ENCODE measurements at places on chromosomes 6 and 20.
A peak's percentile ranks its signal among the peaks of the same experiment; 100 is the strongest.

DNA sequence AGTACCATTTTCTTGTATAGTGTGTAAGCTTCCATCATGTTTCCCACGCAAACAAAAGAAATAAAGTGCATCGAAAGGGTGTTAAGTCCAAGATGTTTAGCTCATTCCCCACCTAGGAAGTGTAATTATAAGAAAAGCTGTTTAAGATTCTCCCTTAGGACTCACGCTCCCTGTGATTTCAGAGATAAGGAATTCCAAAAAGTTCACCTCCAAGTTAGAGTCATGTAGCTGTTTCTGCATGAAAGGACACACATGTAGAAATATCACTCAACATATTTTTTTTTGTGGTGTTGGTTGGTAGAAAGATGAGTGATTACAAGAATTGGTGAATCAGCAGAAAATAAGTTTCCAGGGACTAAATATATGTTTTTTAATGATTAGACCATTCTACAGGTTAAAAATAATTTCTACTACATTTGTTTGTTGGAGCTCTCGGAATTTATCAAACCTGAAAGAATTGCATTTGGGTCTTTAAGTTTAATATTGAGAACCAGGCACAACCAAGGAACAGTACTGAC lies 10.4 kb downstream of the OPN5 start:
- DNase-seq: no peak

DNA sequence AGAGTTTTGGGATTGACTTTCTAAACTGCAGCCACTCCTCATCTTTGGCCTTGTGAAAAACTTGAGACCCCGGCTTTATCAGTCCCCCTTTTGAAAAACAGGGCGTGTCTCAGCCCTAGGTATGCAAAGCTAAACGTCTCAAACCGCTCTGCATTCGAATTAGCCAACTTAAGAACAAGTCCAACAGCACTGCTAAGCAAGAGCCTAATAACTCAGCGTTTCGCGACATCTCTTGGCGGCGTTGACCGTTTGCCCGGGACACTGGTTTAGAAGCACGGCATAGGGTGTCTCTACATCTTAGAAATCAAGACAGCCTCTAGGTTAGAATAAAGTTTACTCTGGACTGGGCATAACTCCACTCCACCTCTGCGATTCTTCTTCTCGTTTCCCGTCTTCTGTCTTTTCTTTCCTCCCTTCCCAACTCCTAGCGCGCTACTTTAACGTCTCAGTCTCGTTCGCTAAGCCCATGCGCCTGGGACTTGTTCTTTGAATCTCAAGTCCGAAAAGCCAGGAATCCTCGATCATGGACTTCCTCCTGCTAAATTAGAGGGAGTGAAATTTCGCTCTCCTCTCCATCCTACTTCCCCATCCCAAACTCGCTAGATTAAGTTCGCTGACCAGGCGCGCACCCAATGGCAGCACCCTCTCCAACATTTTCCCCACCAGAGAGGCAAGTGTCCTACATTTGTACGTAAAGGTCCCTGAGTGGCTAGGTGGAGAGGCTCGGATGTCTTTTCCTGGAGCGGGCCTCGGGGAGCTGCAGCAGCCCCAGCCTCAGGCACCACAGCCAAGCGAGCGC lies 10.5 kb upstream of the TFAP2A start:
- no peak for DNase-seq

GRCh38 chr6:40807484-40807883 lies 220.3 kb upstream of the LRFN2 start:
- peak; percentile 20 for DNase-seq

DNA sequence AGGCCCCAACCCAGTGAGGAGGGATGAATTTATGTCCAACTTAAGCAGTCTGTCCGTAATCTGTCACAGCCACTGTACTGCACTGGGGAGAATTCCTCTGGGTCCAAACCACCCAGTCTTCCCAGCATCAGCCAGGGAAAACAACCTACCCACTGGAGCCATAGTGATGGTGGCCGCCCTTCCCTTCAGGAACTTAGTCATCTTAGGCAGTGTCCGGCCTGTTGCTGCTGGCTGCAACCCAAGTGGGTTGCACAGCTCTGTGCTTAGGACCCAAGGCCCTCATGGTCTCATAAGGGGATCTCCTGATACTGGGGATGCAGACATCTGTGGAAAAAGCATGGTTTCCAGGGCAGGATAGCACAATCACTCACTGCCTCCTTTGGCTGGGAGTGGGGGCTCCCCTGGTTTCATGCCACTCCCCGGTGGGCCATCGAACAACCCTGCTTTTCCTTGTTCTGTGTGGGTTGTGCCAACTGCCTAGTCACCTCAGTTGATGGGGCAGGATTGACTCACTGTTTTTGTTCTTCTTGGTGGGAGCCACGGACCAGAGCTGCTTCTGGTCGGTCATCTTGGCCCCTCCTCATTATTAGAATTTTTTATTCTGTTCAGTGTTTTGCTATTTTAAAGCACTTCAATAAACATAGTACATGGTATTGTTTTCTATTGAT lies 591.9 kb downstream of the DOK5 start:
- no peak for DNase-seq

GRCh38 chr6:65927141-65927540 lies 220.1 kb upstream of the EYS start:
- DNase-seq: no peak

GRCh38 chr6:101178748-101179147 lies 214.8 kb upstream of the GRIK2 start:
- no peak for DNase-seq

DNA sequence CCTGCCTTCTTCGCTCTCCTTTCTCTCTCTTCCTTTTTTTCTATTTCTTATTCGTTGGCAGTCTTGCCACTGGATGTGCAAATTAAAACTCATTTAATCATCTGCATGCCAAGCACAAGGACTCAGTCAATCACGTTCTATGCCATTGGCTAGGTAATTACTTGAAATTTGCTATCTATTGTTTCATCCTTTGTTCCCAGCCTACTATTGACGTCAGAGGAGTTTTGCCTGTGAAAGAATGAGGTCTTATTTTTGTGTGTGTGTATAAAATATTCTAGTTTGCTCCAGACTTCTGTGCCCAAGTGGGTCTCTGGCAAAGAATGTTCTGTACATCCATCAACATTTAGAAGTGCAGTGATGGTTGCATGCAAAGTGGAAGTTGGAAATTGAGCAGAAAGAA lies 132.3 kb upstream of the DOK5 start:
- DNase-seq: no peak

DNA sequence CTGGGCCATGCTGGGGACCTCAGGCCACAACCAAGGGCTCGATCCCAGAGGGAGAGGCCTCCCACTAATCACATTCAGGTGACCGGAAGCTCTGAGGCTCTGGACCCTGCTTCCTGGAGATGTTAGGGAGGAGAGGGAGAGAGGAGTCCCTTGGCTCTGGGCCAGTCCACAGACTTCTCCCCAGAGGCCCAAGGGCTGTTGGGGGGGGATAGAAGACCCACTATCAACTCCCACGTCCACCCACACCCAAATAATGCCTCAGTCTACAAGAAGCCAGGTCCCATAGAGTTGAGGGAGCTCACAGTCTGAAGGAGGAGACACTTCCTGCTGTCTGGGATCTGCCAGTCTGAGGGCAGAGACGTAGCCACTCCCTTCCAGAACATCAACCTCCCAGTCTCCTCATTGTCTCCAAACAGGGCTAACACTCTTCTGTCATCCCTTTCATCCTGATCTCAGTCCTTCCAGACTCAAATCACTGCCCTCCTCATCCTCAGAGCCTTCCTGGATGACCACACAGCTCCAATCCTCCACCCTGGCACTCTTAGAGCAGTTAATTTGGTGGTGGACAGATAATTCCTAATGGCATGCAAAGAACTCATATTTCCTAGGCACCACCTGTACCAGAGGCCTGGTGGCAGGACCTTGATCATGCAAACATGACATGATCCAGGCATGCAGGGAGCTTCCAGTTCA lies 69.9 kb downstream of the MRPL14 start:
- no peak for DNase-seq

DNA sequence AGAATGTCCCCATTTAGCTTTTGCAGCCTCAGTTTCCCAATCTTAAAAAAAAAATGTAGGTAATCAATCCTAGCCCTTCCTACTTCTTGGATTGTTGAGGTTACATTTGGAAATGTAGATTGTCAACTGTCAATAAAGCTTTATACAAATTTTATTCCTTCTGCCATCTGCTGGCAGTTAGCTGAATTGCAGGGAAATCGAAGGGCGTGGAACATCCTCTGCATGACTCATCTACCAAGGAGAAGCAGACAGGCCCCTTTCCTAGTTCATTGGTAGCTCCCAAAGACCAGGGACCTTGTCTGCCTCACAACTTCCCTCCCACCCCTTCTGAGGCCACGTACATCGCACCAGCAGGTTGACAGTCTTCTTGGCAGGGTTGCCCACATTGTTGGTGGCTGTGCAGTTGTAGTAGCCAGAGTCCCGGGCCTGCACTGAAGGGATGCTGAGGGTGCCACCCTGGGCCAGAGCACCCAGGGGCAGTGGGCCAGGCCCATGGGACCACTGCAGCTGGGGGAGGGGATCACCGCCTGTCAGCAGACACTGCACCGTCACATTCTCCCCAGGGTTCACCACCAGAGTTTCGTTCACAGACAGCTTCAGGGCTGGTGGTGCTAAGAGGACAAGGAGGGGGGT lies 43.6 kb downstream of the MDGA1 start:
- DNase-seq: peak; percentile 76

- no peak for DNase-seq
Observed at GRCh38 chr6:118468682-118469465, 79.2 kb upstream of the PLN start.

- no peak for DNase-seq
Observed at GRCh38 chr20:36218380-36219064, 17.8 kb upstream of the AAR2 start.

DNA sequence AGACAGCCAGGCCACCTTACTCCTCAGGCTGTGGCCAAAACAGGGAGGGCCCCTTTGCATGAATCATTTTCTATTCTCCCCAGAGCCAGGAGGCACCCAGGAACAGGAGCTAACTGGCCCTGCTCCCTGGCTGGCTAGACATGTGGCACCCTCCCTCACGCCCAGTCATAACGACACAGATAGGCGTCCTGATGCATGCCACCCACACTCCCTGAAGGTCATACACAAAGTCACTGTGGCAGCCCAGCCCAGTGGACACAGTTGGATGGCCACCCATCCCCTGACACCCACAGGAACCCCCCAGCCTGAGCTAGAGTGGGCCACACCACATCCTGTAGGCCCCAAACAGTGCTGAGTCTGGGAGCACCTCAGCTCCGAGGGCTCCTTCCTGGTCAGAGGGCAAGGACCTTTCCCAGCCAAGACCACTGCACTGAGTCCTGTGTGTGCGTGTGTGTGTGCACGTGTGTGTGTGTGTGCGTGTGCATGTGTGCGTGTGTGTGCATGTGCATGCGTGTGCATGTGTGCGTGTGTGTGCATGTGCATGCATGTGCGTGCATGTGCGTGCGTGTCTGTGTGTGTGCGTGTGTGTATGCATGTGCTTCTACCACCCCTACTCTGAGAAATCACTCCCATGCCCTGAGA lies 21.6 kb downstream of the TFEB start:
- peak; percentile 78 for DNase-seq

GRCh38 chr6:132684272-132684671 lies 25.3 kb upstream of the TAAR1 start:
- DNase-seq: no peak

DNA sequence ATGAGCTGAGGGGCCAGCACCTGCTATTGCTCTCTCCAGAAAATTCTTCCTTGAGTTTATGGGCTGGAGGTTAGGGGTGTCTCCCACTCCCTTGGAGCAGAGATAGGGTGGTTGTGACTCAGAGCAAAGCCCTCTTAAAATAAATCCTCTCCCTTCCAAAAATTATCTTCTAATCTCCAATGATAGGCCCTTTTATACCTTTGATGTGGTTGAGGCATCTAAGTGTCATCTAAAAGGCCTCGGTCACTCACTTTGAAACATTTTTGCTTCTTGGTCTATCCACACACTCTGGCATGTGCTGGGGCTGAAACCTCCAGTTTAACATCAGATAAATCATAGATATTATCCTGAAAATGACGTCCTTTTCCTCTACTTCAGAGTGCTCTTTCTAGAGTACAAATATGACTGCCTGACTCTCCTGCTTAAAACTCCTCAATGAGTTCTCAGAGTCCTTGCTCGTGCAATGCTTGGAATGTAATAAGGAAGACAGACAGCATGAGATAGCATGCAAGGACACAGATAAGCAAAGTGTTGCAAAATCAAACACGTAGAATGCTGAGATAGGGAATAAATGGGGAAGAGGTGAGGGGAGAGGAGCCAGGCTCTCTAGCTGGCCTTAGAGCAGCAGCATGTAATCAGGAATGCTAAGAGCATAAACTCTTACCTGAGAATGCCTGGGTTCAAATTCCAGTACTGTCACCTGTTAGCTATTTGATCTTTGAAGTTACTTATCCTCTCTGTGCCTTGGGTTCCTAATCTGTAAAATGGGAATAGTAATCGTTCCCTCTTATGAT lies 374.1 kb upstream of the CITED2 start:
- DNase-seq: no peak

- no peak for DNase-seq
Observed at GRCh38 chr6:9044426-9044825, 609.1 kb upstream of the SLC35B3 start.
